ENCODE measurements at places on chromosomes 2 and 18. TPM values are rescaled to one million over a fixed set of nuclear protein-coding genes. Genes with fewer than 3 reads are reported as not detected.

The PCARE gene
- not detected for total RNA-seq

The VIL1 gene
- 0.24 TPM for total RNA-seq

The NYAP2 gene
- not detected for total RNA-seq

The GMPPA gene
- 36.2 TPM for total RNA-seq

The SMAD2 gene
- 62.5 TPM for total RNA-seq

The POTEJ gene
- total RNA-seq = not detected

The IGFBP2 gene
- total RNA-seq = 93.5 TPM

The CD8B2 gene
- not detected for total RNA-seq

The ELOA2 gene
- total RNA-seq = not detected

The DTYMK gene
- total RNA-seq = 137 TPM

The SLC14A1 gene
- total RNA-seq = not detected

The HOXD11 gene
- 7.0 TPM for total RNA-seq

The IL1RN gene
- total RNA-seq = 0.38 TPM

The ECEL1 gene
- total RNA-seq = 0.16 TPM

The HMSD gene
- not detected for total RNA-seq

The SERPINB13 gene
- total RNA-seq = not detected

The RBFA gene
- total RNA-seq = 29.1 TPM

The TBR1 gene
- 0.03 TPM for total RNA-seq

Measured in A549 treated with GW870086 at 1 μM for 4 hours (cell line).